Activated naive CD4-positive, alpha-beta T cell treated with anti-CD3 and anti-CD28 coated beads, Interleukin-2, amount 10 ng/mL, durations not matched to agents 7 days and 5 days (primary cell): ENCODE measurements at places on chromosomes 16 and 17.
A peak's percentile ranks its signal among the peaks of the same experiment; 100 is the strongest.

DNA sequence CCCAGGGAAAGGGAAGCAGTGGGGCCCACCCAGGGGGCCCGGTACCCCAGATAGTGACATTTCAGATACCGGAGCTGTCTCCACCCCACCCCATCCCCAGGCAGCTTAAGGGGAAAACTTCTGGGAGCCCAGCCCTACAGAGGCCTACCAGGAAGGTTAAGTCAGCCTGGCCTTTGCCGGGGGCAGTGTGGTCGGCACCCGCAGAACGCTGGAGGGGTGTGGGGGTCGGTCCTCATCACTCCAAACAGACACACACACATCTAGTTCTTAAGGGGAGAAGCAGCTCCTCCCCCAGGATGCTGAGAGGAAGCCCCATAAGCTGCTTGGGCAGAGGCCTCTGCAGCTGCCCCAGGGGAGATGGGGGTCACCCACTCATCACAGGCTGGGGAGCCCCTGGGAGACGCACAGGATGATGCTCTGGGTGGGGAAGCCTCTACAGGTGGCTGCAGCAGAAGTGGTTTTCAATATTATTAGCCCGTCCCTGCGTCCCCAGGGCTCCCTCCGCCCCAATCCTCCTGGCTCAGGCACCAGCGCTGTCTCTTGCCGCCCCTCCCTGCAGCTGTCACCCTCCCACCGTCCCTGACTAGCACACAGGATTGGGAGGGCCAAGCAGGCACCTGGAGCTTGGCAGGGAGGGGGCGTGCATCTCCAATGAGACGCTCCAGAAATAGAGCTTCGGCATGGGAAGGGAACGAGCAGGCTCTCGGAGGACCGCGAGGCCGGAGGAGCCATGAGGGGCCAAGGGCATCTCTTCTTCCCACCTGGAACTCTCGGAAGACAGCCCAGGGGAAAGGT is 1.4 kb upstream of the ABR start:
- H3K36me3 ChIP-seq = no peaks in the 10 kb centered on the region
- DNase-seq = no peak
- H3K27ac ChIP-seq = no peak overlapping the region
- peaks cover 86% of the 10 kb centered on the region for H3K27me3 ChIP-seq
- peaks cover 13% of the 10 kb centered on the region for H3K4me1 ChIP-seq
- H3K4me3 ChIP-seq = peak overlapping the region; percentile 21

- H3K4me1 ChIP-seq = peaks cover 21% of the 10 kb centered on the region
- peaks cover 21% of the 10 kb centered on the region for H3K36me3 ChIP-seq
- H3K27ac ChIP-seq = no peak overlapping the region
- no peaks in the 10 kb centered on the region for H3K27me3 ChIP-seq
- DNase-seq = no peak
- H3K4me3 ChIP-seq = no peak overlapping the region
These were observed 77.7 kb downstream of the AATF start for GRCh38 chr17:37026531-37026869.

GRCh38 chr17:54891176-54891821 is 9.4 kb upstream of the TOM1L1 start:
- H3K27ac ChIP-seq = no peak overlapping the region
- H3K36me3 ChIP-seq = no peaks in the 10 kb centered on the region
- peaks cover 4% of the 10 kb centered on the region for H3K27me3 ChIP-seq
- H3K4me1 ChIP-seq = no peaks in the 10 kb centered on the region
- no peak overlapping the region for H3K4me3 ChIP-seq

DNA sequence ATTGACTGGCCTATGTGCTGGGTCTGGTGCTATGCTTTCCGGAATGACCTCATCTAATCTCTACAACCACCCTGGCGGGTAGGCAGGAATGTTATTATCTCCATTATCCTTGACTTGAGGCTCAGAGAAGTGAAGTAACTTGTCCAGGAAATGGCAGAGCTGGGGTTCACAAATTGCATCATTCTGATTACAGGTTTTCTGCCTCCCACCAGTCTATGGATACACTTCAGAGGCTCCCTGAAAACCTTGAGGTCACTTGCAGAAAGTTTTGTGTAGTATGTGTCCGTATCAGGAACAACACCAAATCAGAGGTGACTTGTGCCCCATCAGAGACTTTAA is 19.1 kb downstream of the NOD2 start:
- peaks cover 2% of the 10 kb centered on the region for H3K36me3 ChIP-seq
- DNase-seq = no peak
- no peak overlapping the region for H3K4me3 ChIP-seq

GRCh38 chr16:35747658-35748455 is 2288.4 kb downstream of the TP53TG3F start:
- no peaks in the 10 kb centered on the region for H3K36me3 ChIP-seq
- no peaks in the 10 kb centered on the region for H3K27me3 ChIP-seq
- H3K4me3 ChIP-seq = no peak overlapping the region
- H3K27ac ChIP-seq = no peak overlapping the region
- DNase-seq = no peak

GRCh38 chr16:1076801-1077576 is 4.4 kb downstream of the SSTR5 start:
- H3K27me3 ChIP-seq = peaks cover 55% of the 10 kb centered on the region
- H3K4me3 ChIP-seq = no peak overlapping the region
- DNase-seq = no peak
- no peaks in the 10 kb centered on the region for H3K36me3 ChIP-seq
- H3K4me1 ChIP-seq = no peaks in the 10 kb centered on the region

DNA sequence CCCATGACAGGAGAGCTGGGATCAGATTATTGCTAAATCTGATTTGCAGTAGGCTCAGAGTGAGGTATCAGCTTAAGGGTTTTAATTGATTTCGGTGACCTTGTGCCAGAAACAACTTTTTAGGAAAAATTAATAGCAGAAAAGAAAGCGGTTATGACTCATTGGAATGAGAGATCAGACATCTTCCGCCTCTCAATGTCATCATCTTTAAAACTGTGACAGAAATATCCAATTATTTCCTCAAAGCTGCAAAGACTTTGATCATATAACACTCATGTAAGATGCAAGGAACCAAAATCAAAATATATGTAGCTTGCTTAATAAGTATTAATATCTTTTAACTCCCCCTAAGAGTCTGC is 190.1 kb upstream of the FOXF1 start:
- H3K27ac ChIP-seq = no peak overlapping the region
- no peak for DNase-seq
- no peaks in the 10 kb centered on the region for H3K4me1 ChIP-seq
- H3K27me3 ChIP-seq = peaks cover 14% of the 10 kb centered on the region
- no peak overlapping the region for H3K4me3 ChIP-seq
- no peaks in the 10 kb centered on the region for H3K36me3 ChIP-seq

- H3K36me3 ChIP-seq = no peaks in the 10 kb centered on the region
- no peaks in the 10 kb centered on the region for H3K4me1 ChIP-seq
- DNase-seq = no peak
- peaks cover 7% of the 10 kb centered on the region for H3K27me3 ChIP-seq
These were observed 107.1 kb downstream of the USP22 start for GRCh38 chr17:20935740-20936139.

DNA sequence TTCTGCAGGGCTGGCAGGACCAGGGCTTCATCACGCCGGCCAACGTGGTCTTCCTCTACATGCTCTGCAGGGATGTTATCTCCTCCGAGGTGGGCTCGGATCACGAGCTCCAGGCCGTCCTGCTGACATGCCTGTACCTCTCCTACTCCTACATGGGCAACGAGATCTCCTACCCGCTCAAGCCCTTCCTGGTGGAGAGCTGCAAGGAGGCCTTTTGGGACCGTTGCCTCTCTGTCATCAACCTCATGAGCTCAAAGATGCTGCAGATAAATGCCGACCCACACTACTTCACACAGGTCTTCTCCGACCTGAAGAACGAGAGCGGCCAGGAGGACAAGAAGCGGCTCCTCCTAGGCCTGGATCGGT is 1.4 kb downstream of the CDK5R1 start:
- peak overlapping the region; percentile 80 for H3K4me3 ChIP-seq
- H3K36me3 ChIP-seq = peaks cover 36% of the 10 kb centered on the region

DNA sequence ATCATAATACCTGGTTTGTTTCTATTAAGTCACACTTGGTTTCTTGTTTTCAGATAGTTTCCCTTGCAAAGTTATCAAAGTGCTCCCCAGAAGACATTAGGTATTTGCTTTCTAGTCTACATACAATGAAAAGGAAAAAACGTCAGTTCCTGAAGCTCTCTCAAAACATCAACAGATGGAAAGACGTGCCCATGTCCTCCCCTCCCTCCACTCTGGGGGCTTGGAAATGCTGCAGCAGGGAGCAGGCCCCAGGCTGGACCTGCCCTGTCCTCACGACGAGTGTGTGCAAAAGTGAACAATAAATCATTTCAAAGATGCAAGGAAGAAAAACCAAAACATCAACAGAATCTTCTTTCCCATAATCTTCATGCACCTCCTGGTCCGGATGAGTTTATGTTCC is 118.5 kb downstream of the USP22 start:
- H3K27ac ChIP-seq = no peak overlapping the region
- H3K27me3 ChIP-seq = peaks cover 16% of the 10 kb centered on the region
- H3K4me1 ChIP-seq = no peaks in the 10 kb centered on the region
- H3K4me3 ChIP-seq = no peak overlapping the region
- DNase-seq = no peak

- no peak for DNase-seq
- H3K27me3 ChIP-seq = peaks cover 10% of the 10 kb centered on the region
- no peak overlapping the region for H3K27ac ChIP-seq
- no peak overlapping the region for H3K4me3 ChIP-seq
These were observed 19.8 kb upstream of the RPH3AL start for GRCh38 chr17:372157-373152.

DNA sequence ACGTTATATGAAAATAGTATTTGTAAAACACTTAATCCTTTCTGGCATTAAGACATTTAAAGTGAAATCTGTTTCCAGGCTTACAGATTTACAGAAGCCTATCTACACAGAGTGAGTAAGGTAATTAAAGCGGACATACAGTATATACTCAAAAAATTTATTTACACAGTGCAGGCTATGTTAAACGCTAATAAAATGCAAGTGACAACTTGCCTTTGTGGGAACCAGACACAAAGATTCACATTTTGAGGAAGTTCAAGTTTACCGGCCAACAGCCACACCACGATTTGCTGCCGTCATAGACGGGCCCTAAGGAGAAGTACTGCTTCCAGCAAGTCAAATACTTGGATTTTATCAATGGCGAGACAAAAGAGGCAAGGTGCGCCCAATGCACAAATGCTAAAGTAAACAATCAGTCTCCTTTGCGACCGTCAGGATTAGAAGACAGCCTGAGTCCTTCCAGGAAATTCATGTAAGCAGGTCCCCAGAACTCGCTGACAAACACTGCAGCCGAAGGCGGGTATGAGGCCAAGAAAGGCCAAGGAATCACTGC is 801 bp downstream of the VPS35 start:
- H3K27ac ChIP-seq = no peak overlapping the region
- DNase-seq = no peak
- H3K4me3 ChIP-seq = no peak overlapping the region
- H3K27me3 ChIP-seq = no peaks in the 10 kb centered on the region
- peaks cover 10% of the 10 kb centered on the region for H3K36me3 ChIP-seq

- H3K4me3 ChIP-seq = no peak overlapping the region
- H3K27ac ChIP-seq = no peak overlapping the region
- no peaks in the 10 kb centered on the region for H3K27me3 ChIP-seq
These were observed 22.0 kb downstream of the CLUH start for GRCh38 chr17:2689411-2690164.

DNA sequence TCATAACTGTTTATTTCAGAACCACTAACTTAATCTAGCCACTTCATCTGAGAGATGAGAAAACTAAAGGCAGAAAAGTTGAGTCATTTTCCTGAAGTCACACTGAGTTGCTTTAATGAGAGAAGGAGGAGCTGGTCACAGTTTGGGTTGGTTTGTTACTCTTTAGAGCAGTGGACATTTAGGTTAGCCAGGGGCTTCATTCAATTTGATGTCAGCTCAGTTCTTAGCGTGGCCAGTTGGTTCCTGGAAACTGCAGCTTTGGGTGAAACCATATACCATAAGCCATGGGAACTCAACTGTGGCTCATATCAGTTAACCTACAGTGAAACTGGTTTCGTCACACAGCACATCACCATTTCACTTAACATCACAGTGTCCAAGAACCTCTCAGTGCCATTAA is 59.2 kb upstream of the ADORA2B start:
- H3K4me3 ChIP-seq = no peak overlapping the region
- peaks cover 23% of the 10 kb centered on the region for H3K4me1 ChIP-seq
- no peak overlapping the region for H3K27ac ChIP-seq
- DNase-seq = no peak
- H3K27me3 ChIP-seq = peaks cover 3% of the 10 kb centered on the region

DNA sequence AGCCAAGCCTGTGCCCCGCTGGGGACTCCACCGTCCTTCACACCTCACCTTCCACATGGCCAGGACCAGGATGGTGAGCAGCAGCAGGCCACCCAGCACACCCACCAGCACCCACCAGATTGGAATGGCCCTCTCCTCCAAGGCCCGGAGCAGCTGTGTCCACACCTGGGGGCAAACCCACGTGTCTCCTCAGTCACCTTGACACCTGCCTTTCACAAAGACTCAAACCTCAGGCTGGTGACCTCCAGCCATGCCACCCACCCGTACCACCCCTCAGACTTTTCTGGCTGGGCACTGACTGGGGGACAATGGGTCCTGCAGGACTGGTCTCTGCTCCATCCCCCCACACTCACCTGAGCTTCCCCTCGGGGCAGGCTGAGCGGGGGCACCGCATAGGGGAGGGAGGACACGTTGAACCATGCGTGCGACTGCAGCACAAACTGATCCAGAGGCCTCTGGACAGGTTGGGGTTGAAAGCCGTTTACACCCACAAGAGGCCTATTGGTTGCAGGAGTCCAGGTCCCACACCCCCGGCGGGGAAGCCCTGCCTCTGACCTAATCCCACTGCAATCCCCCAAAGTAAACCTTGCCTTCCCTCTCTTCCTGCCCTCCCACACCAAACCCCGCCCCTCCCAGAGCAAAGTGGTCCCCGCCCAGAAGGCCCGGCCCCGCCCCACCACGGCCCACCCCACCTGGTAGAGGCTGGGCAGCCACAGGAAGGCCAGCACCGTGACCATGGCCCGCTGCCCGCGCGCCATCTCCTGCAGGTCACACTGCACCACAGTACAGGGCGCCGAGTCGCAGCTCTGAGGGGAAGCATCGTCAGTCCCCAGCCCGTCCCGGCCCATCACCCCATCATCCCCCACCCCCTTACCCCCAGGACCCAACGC is 10.9 kb upstream of the FAM171A2 start:
- H3K27ac ChIP-seq = no peak overlapping the region
- no peak overlapping the region for H3K4me3 ChIP-seq
- H3K4me1 ChIP-seq = peaks cover 2% of the 10 kb centered on the region
- H3K36me3 ChIP-seq = no peaks in the 10 kb centered on the region
- H3K27me3 ChIP-seq = peaks cover 63% of the 10 kb centered on the region
- DNase-seq = no peak

- H3K4me3 ChIP-seq = no peak overlapping the region
- H3K27ac ChIP-seq = no peak overlapping the region
- peaks cover 27% of the 10 kb centered on the region for H3K27me3 ChIP-seq
- H3K36me3 ChIP-seq = no peaks in the 10 kb centered on the region
- DNase-seq = no peak
These were observed 11.7 kb upstream of the CUEDC1 start for GRCh38 chr17:57966875-57967274.

GRCh38 chr17:59149841-59150511 is 5.0 kb downstream of the SKA2 start:
- peaks cover 50% of the 10 kb centered on the region for H3K4me1 ChIP-seq
- no peak overlapping the region for H3K4me3 ChIP-seq
- H3K27me3 ChIP-seq = no peaks in the 10 kb centered on the region
- H3K27ac ChIP-seq = peak overlapping the region; percentile 60
- DNase-seq = peak; percentile 29
